Lower lobe of right lung (tissue), 2 donors: ENCODE measurements at places on chromosomes 11 and 22. TPM values are rescaled to one million over a fixed set of nuclear protein-coding genes. Genes with fewer than 3 reads are reported as not detected.

The OR52A1 gene
- not detected for total RNA-seq

The RFPL1 gene
- not detected for total RNA-seq

The GAB4 gene
- not detected for total RNA-seq

The SEZ6L gene
- 0.24 TPM for total RNA-seq

The SLC35E4 gene
- total RNA-seq = 3.1 TPM

The OR52H1 gene
- 0.35 TPM for total RNA-seq

The SCGB1D2 gene
- total RNA-seq = not detected

The SCN3B gene
- total RNA-seq = 3.2 TPM

The CACNA1I gene
- total RNA-seq = 0.21 TPM

DNA sequence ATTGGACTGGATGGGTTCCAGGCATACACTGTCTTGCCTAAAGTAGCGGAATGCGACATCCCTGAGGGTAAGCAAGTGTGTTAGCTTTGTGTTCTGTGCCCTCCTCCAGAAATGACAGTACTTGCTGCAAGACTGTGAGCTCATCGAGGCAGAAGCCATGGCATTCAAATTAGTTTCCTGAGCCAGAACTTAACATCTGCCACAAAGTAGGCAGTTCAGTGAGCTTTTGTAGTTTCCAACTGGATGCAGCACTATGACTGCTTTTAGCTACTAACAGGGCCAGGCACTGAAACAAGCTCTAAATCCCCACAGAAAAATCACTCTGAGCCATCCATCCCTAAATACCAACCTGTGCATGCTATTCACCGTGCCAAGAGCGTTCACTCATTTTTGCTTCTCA is 1.2 kb upstream of the FAR1 start:
- H3K4me1 ChIP-seq = peaks cover 22% of the 10 kb centered on the region
- H3K4me3 ChIP-seq = peak overlapping the region; percentile 94
- H3K36me3 ChIP-seq = no peaks in the 10 kb centered on the region
- no peak overlapping the region for H3K27ac ChIP-seq

DNA sequence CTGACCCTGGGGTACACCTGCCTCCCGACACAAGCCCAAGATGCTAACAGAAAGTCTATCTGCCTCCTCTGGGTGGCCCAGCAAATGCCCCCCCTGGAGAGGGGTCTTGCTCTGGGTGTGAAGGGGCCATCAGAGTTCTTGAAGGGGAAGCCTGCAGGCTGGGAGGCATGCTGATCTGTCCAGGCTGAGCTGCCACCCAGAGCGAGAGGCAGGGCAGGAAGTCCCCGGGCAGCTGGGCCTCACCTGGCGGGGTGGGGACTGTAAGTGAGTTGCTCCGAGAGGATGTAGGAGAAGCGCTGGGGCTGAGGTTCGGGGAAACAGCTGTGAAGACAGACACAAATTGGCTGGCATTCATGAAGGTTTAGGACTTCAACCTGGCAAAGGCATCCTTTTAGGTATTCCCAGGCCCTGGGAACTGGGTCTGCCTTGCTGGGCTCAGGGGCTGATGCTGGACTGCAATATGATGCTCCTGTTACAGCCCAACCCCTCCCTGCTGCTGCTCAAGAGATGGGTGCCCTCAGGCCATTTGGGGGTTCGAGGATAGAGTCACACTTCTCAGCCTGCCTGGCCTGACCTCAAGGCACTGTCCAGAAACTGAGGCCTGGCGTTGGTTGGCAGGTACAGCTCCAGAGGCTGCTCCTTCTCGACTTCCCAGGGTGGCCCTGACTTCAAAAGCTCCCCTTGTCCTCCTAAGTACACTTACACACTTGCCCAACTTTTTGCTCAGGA is 60.2 kb upstream of the LYVE1 start:
- H3K27ac ChIP-seq = no peak overlapping the region
- no peak overlapping the region for H3K4me3 ChIP-seq
- no peak for DNase-seq
- H3K4me1 ChIP-seq = peaks cover 24% of the 10 kb centered on the region

DNA sequence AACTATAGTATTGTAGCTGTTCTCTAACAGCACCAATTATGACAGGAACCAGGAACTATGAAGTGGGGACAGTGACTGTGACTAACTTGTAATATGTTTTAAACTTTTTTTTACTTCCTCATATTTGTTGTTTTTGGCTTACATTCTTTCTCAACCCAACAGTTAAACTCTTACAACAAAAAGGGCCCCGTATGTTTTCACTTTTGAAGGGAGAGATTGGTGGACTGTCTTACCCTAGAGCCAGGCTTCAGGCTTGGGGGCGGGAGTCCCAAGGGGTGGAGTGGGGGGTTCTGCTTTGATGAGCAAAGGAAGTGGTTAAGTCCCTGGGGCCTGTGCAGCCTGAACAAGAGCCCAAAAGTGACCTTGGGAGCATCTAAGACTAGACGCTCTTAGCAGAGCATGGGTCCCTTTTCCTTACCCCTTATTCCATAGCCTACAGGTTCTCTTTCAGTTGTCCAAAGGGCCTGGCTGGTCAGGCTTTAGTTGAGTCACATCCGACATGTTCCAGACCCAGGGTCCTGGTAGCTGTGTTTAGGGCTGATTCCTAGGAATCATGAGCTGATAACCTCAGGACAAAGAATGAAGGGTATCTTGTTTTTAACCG is 38.8 kb downstream of the STIM1 start:
- H3K36me3 ChIP-seq = no peaks in the 10 kb centered on the region
- H3K27ac ChIP-seq = peak overlapping the region; percentile 78
- no peak overlapping the region for H3K4me3 ChIP-seq
- peak; percentile 55 for DNase-seq
- H3K27me3 ChIP-seq = no peaks in the 10 kb centered on the region

GRCh38 chr22:27397036-27397953 is 404.3 kb downstream of the MN1 start:
- no peaks in the 10 kb centered on the region for H3K36me3 ChIP-seq
- no peak overlapping the region for H3K4me3 ChIP-seq
- peaks cover 4% of the 10 kb centered on the region for H3K27me3 ChIP-seq
- no peak overlapping the region for H3K27ac ChIP-seq

- H3K27ac ChIP-seq = no peak overlapping the region
- H3K4me1 ChIP-seq = no peaks in the 10 kb centered on the region
- H3K4me3 ChIP-seq = no peak overlapping the region
- H3K27me3 ChIP-seq = no peaks in the 10 kb centered on the region
Measured at GRCh38 chr11:18745251-18745650, 19.3 kb upstream of the IGSF22 start.

DNA sequence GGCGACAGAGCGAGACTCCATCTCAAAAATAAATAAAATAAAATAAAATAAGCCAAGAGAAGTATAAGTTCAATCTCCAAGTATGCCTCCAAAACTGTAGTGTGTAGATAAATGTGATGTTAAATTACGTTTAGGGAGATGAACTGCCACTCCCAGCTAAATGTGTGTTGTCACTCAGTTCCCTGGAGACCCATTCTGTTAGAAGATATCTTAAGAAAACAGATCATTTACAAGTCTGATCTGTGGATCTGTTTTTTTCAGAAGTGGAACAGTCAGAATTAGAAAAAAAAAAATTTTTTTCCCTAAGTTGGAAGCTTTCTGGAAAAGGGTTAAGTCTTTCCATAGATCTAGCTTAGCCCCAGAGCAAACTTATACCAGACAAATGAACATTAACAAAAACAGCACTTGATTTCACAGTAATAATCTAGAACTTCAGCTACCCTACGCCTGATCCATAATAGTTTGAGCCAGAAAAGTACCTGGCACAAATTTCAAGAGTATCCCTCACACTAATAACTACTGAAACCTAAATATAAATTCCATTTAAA is 18.2 kb downstream of the CELF1 start:
- H3K4me3 ChIP-seq = no peak overlapping the region
- peaks cover 75% of the 10 kb centered on the region for H3K4me1 ChIP-seq
- peaks cover 12% of the 10 kb centered on the region for H3K36me3 ChIP-seq
- DNase-seq = no peak
- H3K27me3 ChIP-seq = no peaks in the 10 kb centered on the region

DNA sequence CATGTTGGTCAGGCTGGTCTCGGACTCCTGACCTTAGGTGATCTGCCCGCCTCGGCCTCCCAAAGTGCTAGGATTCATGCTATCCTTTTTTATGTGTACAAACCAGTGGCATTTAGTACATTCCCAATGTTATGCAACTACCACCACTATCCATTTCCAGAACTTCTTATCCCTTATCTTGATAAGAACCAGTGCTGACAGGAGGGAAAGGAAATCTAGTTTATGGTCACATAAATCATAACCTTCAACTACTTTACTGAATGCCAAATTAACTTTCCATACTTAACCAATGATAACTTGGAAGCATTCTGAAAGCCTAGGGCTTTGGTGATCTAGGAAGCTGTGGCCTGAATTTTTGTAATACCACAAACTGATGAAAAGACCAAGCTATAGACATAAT is 170.4 kb downstream of the SWAP70 start:
- H3K27me3 ChIP-seq = no peaks in the 10 kb centered on the region
- H3K4me1 ChIP-seq = no peaks in the 10 kb centered on the region
- H3K36me3 ChIP-seq = peaks cover 13% of the 10 kb centered on the region
- DNase-seq = no peak
- H3K4me3 ChIP-seq = no peak overlapping the region

DNA sequence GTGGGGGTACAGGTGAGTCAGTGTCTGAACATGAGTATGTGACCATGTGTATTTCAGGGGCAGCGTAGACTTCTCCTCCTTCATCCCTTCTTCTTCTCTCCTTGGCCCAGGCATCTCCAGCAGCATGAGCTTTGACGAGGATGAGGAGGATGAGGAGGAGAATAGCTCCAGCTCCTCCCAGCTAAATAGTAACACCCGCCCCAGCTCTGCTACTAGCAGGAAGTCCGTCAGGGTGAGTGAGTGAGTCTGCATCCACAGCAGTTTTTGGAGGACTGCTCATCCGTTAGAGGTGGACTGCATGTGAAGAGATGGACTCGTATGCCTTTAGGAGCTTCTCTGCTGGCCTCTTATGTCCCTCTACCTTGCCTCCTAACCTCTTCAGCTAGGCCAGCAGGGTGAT is 15.6 kb downstream of the TUB start:
- H3K27me3 ChIP-seq = no peaks in the 10 kb centered on the region
- peaks cover 10% of the 10 kb centered on the region for H3K36me3 ChIP-seq
- no peak overlapping the region for H3K4me3 ChIP-seq
- H3K27ac ChIP-seq = no peak overlapping the region

DNA sequence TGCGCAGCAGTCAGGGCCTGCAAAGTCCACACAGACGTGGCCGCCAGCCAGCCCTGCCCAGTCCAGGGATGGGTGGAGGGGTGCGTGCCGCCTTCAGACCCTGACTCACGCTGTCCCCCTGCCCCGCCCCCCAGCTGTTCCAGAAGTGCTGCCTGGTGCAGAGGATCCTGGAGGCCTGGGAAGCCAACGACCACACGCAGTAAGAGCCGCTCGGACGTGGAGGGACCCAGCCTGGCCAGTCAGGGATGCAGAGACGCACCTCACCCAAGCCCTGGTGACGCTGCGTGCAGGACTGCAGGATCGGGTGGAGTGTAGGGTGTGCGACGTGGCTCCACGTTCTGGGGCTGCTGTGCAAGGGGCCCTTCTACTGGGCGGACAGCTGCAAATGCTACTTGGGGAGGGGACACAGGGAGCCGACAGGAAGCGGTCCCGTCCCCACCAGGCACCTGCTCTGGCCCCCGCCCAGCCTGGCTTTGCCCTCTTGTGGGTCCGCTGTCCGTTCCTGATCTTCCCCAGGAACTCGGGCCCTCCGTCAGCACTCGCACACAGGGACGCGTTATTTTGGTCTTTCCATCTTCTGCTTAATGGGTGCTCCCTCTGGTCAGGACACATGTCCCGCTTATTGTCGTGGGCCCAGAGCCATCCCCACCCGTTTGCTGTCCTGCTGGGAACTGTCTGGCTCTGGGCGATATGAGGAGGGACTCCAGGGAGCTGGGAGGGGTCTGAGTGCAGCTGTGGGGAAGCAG is 42.5 kb downstream of the SBF1 start:
- no peak for DNase-seq
- no peak overlapping the region for H3K4me3 ChIP-seq
- H3K4me1 ChIP-seq = no peaks in the 10 kb centered on the region
- peaks cover 84% of the 10 kb centered on the region for H3K36me3 ChIP-seq

GRCh38 chr11:82356316-82356715 is 377.3 kb downstream of the FAM181B start:
- no peaks in the 10 kb centered on the region for H3K27me3 ChIP-seq
- no peak overlapping the region for H3K4me3 ChIP-seq
- H3K36me3 ChIP-seq = no peaks in the 10 kb centered on the region
- DNase-seq = no peak

DNA sequence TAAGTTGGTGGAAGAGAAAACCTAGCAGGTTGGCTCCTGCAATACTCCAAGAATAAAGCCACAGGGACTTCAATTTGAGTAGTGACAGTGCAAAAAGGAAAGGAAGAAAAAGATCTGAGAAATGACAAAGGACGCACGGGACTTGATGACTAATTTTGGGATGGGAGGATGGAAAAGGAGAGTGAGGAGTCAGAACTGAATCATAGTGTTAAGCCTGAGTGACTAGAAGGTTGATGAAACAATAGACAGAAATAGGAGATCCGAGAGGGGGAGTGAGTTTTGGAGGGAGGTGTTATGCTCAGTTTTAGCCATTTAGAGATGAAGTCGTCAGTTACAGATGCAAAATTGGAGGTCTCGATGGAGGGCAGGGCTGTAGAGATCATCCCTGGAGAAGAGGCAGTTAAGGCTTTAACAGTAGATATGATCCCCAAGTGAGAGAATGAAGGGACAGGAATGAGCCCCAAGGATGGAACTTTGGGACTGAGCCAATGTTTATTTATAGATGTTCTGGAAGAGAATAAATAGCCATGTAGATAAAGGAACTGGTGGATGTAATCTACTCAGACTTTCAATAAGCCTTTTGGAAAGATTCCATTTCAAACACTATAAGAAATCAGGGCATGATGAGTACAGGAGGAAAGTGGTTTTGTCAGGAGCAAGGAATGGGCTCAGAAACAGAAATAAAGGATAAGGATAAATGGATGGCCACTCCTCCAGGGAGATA is 108.9 kb upstream of the NCAM1 start:
- no peaks in the 10 kb centered on the region for H3K4me1 ChIP-seq
- H3K36me3 ChIP-seq = no peaks in the 10 kb centered on the region
- no peak for DNase-seq
- H3K4me3 ChIP-seq = no peak overlapping the region
- H3K27ac ChIP-seq = no peak overlapping the region

DNA sequence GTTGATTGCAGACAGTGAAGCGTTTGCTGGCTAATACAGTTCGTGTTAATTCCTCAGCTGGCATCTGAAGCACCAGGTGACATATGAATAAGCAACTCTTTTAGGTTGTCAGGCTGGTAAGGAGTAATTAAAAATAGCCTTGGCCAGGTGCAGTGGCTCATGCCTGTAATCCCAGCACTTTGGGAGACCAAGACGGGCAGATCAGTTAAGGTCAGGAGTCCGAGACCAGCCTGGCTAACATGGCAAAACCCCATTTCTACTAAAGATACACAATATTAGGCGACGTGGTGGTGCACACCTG is 74.9 kb downstream of the CECR2 start:
- H3K4me3 ChIP-seq = no peak overlapping the region
- no peaks in the 10 kb centered on the region for H3K36me3 ChIP-seq
- no peaks in the 10 kb centered on the region for H3K4me1 ChIP-seq
- no peak overlapping the region for H3K27ac ChIP-seq
- H3K27me3 ChIP-seq = no peaks in the 10 kb centered on the region

DNA sequence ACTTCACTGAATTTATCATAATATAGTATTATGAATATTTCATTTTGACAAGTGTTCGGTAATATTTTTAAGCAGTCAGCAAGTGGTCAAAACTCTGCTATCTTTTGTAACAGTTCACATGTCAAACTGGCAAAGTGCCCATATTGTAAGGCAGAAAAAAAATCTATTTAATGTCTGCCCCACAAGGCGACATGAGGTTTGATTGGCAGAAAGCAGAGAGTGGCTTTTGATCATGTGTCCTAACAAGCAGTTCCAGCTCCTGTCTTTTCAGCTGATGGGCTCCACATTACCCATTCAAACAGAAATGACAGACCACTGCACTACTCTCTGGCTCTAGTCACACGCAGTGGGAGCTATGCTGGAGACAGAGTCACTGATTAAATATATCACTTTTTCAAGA is 59.0 kb downstream of the SOX6 start:
- no peak overlapping the region for H3K27ac ChIP-seq
- DNase-seq = no peak
- peaks cover 6% of the 10 kb centered on the region for H3K4me1 ChIP-seq
- no peaks in the 10 kb centered on the region for H3K27me3 ChIP-seq
- no peak overlapping the region for H3K4me3 ChIP-seq
